Suppressor macrophage treated with lipopolysaccharide for 1 hour (primary cell): ENCODE measurements at places on chromosomes 5 and 9.

- DNase-seq, result no peak
These were observed 995.4 kb upstream of the ACO1 start for GRCh38 chr9:31389075-31389474.

GRCh38 chr5:144004751-144005150 is 165.7 kb downstream of the YIPF5 start:
- DNase-seq, result no peak

DNA sequence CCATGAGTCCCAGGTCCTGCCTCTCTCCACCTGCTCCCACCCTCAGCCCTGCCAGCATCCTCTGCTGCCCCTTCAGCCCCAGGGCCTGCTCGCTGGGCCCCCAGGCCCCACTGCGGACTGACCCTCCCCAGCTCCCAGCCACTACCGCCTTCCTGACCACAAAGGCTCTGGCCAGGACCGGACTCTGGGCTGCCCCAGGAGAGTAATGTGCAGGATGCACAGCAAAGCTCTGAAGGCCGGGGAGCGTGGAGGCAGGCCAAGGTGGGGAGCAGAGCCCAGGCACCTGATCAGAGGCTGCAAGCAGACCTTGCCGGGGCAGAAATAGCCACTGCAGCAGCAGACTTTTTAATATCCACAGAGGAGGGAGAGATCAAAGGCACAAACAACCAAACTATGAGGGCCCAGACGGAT is 27.9 kb downstream of the IPPK start:
- no peak for DNase-seq

DNA sequence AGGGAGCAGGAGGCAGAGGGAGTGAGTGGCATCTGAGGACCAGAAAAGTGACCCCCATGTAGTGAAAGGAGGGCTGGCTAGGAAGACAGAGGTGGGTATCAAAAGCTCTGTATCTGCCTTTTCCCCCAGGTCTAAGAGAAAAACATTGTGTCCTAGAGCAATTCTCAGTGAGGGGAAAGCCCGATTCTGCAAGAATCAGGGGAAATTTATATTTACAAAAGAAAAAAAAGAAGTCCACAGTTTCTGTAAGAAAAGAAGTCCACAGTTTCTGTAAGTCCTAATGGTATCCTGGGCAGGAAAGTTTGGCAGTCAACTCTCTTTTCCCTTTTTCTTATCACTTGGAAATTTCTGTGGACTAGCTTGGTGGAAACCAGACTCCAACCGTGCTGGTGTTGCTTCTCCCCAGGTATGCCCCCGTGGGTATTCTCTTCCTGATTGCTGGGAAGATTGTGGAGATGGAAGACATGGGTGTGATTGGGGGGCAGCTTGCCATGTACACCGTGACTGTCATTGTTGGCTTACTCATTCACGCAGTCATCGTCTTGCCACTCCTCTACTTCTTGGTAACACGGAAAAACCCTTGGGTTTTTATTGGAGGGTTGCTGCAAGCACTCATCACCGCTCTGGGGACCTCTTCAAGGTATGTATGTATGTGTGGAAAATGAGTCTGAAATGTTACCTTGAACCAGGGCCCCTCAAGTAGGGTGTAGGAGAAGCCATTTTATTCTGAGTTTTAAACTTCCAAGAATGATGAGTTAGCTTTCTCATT is 73.0 kb downstream of the SLC1A3 start:
- DNase-seq, result peak; percentile 92

- DNase-seq, result no peak
These were observed 181.7 kb downstream of the BNC2 start for GRCh38 chr9:16688814-16689213.

GRCh38 chr5:53785924-53786323 is 225.5 kb downstream of the NDUFS4 start:
- DNase-seq, result no peak

DNA sequence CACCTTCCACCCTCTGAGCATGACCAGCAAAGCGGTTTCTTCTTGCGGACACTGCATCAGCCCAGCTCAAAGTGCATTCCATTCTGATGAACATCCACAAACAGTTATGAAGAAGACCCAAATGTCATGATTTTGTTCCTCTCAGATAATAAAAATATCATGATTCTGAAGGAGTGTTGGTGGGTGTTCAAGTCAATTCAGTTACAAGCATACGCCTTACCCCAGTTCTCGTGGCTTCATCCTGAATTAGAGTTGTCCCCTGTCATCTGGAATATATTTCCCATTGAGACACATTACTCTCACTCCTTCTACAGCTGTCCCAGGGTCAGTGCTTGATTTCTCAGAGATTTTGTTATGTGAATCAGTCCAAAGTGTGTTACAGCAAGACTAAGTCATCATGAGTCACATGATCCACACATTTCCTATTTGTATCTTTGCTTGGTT is 325.4 kb downstream of the RFX3 start:
- DNase-seq, result no peak

DNA sequence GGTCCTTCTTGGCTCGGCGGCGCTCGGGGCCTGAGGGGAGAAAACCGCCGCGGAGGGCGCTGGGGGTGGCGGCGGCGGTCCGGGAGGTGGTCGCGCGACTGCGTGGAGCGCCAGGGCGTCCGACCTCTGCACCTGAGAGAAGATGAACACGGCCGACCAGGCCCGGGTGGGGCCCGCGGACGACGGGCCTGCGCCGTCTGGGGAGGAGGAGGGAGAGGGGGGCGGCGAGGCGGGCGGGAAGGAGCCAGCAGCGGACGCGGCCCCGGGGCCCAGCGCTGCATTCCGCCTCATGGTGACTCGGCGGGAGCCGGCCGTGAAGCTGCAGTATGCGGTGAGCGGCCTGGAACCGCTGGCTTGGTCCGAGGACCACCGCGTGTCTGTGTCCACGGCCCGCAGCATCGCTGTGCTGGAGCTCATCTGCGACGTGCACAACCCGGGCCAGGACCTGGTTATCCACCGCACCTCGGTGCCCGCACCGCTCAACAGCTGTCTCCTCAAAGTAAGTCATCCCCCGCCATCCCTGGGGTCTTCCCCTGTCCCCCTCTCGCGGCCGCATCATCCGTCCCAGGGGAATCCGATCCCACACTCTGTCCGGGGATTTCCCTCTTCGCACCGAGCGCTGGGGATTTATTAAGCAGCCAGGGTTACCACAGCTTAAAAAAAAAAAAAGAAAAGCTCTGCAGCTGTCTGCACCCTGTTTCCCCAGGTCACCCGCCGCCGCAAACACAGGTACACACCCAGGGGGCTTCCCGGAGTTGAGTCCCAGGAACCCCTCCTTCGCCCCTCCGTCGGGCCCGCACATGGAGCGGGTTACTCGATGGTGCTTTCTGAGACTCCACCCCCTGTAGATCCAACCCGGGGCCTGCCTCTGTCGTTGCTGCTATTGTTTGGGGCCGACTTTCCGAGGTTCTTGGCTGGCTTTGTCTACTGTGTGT is at the start of gene GTF3C4:
Gene GTF3C4 (plus strand): TSS at position 8 of the 935 bp plus-strand sequence. CDS start 135 bp downstream, at position 143.
- peak; percentile 7 for DNase-seq

DNA sequence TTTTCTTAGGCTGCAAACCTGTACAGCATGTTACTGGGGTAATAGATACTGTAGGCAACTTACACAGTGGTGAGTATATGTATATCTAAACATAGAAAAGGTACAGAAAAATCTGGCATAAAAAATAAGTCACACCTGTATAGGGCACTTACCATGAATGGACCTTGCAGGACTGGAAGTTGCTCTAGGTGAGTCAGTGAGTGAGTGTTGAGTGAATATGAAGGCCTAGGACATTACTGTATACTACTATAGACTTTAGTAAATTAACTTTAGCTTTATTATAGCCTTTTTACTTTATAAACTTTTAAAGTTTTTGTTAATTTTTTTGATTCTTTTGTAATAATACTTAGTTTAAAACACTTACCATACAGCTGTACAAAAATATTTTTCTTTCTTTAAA is 51.3 kb downstream of the DENND4C start:
- no peak for DNase-seq

GRCh38 chr9:121637713-121638220 is 13.7 kb upstream of the DAB2IP start:
- no peak for DNase-seq
